Sciatic nerve (tissue), 2 donors: ENCODE measurements at places on chromosomes 1 and 21. TPM values are rescaled to one million over a fixed set of nuclear protein-coding genes. Genes with fewer than 3 reads are reported as not detected.

DRAM2 gene
- 34.9 TPM for total RNA-seq

ACP6 gene
- total RNA-seq, result 17.6 TPM

COL6A1 gene
- total RNA-seq, result 247 TPM

CFHR1 gene
- 1.3 TPM for total RNA-seq

PAQR7 gene
- 12.3 TPM for total RNA-seq

LBR gene
- total RNA-seq, result 48.8 TPM

UBE4B gene
- total RNA-seq, result 42.5 TPM

FCRL4 gene
- total RNA-seq, result not detected

HAO2 gene
- not detected for total RNA-seq
